SHP77 (cell line): ENCODE measurements at places on chromosomes 6 and 20.

- DNase-seq, result no peak
Measured at GRCh38 chr6:90083891-90084290, 189.6 kb downstream of the GJA10 start.

- no peak for DNase-seq
Measured at GRCh38 chr20:44742304-44743079, 3.2 kb upstream of the KCNK15 start.

GRCh38 chr6:42315991-42316970, 98.6 kb upstream of the MRPS10 start:
- DNase-seq, result no peak

DNA sequence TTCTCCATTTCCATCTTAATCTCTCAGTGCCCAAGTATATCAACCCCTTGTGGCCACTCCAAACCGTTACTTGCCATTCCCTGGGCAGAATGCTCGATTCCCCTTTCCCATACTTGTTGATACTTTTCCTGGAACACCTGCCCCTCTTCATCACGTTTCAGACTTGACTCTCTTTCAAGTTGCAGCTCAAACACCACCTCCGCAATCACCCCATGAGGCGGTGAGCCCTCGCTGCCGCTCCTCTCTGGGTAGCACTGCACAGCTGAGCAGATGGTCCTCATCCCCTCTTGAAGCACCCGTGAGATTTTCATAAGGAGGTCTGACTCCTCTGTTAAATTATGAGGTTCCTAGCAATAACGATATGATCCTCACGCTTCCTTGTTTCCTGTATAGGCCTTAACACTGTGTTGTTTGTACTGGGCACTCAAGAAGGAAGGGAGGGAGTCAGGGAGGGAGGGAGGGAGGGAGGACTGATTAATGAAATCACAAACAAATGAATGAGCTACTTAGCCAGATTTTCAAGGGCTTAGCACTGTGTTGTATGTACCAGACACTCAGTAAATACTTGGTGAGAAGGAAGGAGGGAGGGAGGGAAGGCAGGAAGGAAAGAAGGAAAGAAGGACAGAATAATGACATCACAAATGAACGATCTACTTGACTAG, 8.0 kb upstream of the UQCC2 start:
- peak; percentile 27 for DNase-seq

- DNase-seq, result no peak
Measured at GRCh38 chr6:548091-548490, 108.8 kb downstream of the HUS1B start.

- DNase-seq, result no peak
Measured at GRCh38 chr6:134797400-134798113, 152.3 kb downstream of the ALDH8A1 start.

DNA sequence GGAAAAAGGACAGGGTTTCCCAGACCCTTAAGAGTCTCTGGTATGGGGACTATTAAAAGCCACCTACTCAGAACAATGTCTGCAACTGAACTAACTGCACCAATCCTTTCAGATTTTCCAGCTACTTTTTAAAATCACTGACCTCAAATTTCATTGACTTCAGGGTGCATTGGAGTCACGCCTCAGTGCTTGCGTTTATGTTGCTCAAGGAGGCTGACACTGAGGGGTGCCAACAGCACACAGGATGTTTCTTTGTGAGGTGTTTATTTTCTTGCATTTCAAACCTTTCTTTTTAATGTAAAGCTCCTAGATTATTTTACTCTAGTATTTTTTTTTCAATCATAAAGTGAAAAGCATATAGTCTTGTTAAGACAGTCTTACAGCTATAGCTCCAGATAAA, 402.0 kb upstream of the SLC35B3 start:
- no peak for DNase-seq

DNA sequence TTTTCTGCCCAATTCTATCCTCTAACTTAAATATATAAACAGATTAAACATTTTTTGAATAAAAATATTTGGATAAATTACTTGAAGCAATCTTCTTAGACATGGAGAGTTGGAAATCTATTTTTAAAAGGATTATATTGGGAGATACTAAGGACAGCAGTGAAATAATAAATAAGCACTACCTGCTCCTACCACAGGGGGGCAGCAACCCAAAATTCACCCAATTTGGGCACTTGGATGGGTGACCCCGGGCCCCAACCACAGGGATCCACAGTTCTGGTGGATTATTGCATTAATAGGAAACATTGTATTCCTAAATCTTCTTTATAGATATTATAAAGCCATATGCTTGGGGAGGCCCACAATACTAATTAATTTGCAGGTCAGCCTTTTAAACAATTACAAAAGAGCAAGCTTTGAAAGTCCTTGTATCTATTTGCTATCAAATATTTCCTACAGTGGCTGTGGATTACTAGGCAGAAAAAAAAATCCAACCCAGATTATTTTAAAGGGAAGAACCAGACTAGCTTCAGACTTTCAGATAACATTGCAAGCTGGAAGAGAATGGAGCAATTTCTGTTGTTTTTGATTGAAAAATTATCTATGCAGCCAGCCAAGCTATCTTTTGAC, 66.4 kb upstream of the PDE10A start:
- DNase-seq, result no peak
